Osteocyte (in vitro differentiated cells): ENCODE measurements at places on chromosomes 3 and 15.

DNA sequence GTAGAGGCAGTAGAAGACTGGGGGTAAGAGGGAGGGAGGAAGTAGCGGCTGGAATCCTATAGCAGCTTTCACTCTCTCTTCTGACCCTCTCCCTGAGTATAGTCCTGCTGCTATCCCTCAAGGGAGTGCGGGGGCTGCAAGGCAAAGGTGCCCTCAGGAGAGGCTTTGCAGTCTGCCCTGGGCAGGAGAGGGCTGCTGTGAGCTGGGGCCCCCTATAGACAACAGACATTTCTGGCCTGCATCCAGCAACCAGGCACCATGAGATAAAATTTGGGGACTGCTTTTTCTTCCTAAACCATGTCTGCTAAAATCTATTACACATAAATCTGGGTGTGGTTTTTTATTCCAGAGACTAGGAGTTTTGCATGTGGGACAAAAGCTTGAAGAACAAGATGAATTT, 48.0 kb downstream of the SACM1L start:
- no peak for DNase-seq

- DNase-seq, result no peak
These were observed 105.9 kb downstream of the B3GALNT1 start for GRCh38 chr3:160999274-160999673.

DNA sequence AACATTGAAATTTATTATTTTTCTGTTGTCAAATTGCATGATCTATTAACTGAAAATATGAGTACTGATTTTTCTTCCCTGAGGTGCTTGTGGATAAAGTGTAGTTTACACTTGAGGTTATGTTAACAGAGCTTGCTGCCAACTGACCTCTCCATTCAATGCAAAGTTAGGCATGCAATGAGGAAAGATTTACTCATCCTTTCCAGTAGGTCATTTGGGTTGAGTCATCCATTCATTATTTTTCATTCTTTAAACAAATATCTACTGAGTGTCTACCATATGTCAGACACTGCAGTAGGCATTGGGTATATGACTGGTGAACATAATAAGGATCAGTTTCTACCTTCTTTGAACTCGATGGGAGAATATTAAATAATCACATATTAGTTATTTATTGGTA, 604.1 kb downstream of the EDEM1 start:
- no peak for DNase-seq

DNA sequence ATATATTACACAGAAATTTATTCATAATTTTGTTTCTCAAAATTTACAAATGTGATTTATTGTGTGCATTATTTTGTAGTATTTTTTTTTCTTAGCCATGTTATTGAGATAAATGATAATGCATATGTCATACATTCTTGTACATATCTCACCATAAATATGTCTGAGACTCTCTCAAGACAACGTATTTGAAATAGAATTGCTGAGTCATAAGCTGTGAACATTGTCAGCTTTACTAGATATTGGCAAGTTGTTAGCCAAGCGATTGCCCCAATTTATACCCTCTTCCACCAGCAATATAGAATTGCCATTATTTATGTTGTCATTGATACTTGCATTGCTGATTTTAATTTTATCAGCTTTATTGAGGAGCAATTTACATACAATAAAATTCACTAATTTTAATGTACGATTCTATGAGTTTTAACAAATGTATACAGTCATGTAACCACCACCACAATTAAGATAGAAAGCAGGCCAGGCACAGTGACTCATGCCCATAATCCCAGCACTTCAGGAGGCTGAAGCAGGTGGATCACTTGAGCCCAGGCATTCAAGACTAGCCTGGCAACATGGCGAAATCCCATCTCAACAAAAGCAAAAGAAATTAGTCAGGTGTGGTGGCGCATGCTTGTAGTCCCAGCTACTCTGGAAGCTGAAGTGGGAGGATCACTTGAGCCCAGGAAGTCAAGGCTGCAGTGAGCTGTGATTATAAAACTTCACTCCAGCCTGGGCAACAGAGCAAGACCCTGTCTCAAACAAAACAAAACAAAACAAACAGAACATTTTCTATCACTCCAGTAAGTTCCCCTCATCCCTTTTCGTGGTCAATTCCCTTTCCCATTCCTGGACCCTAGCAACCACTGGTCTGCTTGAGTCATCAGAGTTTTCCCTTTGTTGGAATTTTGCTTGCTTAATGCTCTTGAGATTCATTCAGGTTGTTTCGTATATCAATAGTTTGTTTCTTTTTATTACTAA, 373.1 kb downstream of the MFSD1 start:
- no peak for DNase-seq

DNA sequence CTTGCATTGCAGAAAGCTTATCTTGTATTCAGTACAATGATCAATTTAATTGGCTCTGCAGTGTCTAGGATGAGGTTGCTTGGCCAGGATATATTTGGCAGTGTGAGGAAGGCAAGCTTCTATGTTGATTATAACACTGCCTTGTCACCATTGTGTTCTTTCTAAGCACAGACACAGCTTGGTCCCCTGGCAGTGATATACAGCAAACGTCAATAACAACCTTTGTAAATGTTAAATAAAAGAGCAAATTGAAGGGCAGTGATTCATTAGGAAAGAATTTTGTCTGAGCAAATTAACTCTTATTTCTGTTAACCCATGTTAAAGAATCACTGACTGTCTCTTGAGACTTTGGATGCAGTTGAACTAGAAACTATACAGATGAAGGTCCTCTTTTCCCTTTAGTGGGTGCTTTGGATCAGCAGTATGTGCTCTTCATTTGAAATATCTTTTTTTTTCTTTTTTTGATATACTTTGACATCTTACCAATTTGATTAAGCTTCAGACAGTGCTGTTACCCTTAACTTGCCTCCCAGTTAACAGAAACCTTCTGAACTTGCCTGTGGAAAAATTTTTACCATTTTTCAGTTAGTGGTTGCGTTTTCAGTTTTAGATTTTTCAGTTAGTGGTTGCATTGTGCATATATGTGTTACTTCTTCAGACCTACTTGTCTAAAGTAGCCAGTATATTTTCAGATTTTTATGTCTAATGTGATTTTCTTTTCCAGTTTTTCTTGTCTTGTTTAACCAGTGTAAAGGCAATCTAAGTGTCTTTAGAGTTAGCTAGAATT, 199.8 kb downstream of the TCF12 start:
- no peak for DNase-seq

- DNase-seq, result no peak
These were observed 89.9 kb upstream of the TNFAIP8L3 start for GRCh38 chr15:51184627-51185026.

DNA sequence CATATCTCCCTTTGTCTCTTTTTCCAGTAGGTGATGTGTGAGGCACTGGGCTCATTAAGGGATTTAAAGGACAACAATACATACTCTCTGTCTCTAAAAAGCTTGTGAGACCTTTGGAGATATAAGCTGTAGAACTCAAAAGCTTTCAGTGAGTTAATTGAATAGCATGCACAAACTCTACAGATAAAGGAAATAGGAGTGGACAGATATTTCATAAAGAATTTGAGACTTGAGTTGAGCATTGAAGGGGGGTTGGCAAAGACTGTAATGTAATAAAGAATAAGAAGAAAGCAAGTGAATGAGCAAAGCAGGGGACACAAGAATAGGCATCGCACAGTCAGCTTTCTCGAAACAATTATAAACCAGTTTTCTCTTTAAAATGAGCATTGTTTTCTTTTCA, 583.4 kb upstream of the DPPA4 start:
- no peak for DNase-seq
